ENCODE measurements at places on chromosomes 5 and 9.

DNA sequence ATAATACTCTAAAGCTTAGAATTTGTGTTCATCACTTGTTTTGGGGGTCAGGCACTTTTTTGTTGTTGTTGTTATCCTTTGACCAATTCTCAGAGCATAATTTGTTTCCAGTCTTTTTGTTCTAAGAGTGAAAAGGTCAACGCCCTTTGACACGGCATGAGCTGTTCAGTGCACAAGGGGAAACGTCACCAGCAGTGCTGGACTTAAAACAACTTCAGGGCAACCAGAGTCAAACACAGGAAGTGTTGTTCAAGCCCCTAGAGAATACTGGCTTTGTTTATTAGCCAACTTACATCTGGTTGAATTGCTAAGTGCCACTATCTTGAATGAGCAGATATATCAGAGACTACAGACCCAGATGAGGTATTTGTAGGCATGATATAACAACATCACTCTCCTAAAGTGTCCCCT is 368.9 kb downstream of the TMEM161B start:
- no peak for DNase-seq

DNA sequence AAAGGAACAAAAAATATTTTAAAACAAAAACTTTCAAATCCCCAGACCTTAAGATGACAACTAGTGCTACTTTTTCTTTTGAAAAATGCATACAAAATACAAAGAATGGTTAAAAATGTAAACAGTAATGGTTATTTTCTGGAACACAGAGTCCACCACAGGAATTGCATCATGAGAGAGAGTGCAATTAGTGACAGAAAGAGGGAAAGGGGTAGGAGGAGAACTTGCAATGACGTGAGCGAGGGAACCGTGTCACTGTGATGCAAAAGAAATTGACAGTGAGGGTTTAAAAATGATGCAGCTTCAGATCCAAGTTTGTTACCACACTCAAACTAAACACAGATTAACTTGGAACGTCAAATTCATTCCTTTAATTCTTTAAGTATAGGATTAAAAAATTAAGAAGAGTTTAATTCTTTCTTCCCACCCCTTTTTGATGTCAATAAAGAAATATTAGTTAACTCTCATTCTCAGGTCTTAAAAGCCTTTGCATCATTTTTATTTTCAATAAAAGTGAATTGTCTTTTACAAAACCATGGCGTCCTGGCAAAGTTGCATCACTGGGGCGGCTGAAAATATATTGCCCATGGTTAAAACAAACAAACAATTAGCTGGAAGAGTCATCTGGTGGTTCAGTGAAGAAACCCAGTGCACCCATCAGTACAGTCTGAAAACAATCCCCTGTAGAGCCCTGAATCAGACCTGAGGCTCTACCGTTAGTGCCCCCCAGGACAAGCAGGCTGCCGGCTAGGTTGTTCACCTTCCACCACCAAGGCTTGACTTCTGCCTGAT is 39.5 kb downstream of the MACROH2A1 start:
- DNase-seq, result no peak

DNA sequence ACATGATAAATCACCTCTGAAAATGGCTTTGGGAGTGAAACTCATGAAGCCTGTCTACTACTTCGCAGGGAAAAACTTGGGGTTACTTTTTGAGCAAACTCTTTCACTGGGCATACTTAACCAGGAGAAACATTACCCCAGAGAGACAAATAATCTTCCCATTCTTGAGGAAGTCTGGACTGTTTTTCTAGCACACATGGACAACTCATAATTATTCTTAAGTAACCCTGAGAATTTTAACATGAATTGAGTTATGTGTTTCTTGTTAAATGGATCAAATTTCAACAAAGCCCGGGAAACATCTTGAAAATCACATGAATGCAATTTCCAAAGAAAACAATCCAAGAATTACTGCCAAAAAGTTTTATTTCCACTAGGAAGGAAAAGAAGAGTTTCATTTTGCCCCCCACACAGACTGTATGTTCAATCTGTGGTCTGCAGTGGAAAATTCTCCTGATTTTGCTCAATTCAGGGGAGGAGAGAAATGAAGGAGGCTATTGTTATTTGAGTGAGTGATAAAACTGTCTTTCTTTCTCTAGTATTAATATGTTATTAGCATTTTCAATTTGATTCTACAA is 564.8 kb upstream of the CLINT1 start:
- no peak for DNase-seq

DNA sequence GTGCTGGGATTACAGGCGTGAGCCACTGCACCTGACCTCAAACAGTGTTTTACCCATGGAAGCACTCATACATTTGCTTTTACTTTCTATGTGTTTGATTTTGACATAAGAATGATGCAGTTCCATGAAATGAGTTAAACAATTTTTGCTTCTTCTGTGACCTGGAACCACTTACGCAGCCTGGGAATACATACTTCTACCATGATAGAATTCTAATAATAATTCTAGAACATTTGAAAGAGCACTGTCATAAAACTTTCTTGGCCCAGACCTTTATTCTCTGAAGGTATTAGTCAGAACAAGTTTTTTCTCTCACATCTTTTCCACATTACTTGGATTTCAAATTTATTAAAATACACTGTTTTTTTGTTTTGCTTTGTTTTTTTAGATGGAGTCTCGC is 25.3 kb upstream of the COL5A1 start:
- no peak for DNase-seq

DNA sequence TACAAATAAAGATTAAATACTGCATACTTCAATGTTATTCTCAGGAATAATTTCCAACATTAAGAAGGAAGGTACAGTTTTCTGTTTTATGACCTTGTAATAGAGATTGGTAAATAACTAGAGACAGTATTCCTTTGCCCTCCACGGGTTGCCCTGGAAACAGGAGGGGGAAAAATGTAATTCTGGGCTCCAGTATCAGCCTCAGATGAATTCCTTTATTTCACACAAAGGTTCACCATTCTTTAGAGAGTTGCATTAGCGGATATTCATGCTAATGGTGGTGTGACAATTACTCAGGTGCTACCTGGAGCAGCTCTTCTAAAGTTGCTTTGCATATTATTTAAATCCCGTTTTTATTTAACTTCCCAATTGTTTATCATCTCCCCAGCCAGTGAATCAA is 42.6 kb downstream of the CETN3 start:
- no peak for DNase-seq

- no peak for DNase-seq
Measured at GRCh38 chr9:84839541-84839940, 170.0 kb downstream of the NTRK2 start.

- DNase-seq, result no peak
Measured at GRCh38 chr9:91001146-91001611, 199.6 kb downstream of the SYK start.

- no peak for DNase-seq
Measured at GRCh38 chr9:133352635-133353340, 3.5 kb downstream of the SURF1 start.

DNA sequence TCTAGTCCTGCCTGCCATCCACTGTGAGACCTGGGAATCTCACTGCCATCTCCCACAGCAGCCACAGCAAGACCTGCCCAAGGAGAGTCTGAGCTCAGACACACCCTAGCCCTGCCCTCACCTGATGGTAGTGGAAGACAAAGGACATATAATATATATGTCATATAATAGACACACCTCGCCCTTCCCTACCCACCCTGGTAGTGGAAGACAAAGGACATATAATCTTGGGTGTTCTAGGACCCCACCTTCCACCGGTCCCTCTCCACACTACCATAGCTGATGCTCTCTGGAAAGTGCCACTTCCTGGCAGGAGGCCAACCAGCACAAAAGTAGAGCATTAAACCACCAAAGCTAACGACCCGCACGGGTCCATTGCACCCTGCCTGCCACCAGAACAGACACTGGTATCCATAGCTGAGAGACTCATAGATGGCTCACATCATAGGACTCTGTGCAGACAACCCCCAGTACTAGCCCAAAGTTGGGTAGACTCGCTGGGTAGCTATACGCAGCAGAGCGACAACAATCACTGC is 545.6 kb downstream of the CAAP1 start:
- DNase-seq, result no peak

DNA sequence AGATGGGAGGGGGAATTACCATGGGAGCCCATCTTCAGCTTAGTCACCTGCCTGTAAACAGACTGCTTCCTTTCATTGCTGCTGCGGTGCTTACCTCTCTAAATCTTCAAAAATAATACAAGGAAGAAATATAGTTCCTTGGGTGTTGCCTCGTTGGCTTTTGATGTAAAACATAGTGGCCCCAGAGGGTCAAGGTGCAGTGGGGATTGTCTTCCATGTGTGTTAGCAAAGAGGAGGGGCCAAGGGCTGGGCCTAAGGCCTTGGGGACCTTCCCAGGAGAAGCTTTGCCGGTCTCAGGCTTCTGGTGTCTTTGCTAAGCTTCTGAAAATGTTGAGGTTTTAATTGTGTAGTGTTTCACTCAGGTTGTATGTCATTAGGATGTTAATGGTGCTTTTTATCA is 90.0 kb downstream of the PDE8B start:
- no peak for DNase-seq

GRCh38 chr5:112371067-112371466 is 48.0 kb downstream of the EPB41L4A start:
- DNase-seq, result no peak

DNA sequence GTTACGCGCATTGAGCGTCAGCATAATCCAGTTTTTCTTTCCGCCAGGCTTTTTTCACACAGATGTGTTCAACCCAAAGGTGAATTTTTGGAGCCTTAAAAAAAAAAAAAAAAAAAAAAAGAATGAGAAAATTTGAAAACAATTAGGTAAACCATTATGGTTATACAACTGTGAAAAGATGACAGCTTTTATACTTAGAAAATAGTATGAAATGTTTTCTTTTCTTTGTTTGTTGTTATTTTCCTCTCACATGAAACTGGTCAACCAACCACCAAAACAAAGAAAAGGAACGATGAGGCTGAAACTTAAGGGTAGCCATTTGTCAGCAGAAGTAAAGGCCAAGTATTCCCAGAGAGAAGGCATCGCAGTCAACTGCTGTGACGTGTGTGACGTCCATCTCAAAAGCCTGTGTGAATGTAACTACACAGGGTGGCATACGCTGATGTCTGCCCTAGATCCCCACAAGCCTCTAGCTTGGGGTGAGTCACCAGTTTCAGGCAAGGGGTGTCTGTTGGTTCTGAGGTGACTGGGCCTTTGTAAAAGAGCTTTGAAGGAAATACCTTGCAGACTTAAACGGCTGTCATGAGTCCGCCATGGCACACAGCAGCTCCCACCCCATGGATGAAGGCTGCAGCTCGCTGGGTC is 182.9 kb downstream of the AOPEP start:
- DNase-seq, result peak; percentile 12

DNA sequence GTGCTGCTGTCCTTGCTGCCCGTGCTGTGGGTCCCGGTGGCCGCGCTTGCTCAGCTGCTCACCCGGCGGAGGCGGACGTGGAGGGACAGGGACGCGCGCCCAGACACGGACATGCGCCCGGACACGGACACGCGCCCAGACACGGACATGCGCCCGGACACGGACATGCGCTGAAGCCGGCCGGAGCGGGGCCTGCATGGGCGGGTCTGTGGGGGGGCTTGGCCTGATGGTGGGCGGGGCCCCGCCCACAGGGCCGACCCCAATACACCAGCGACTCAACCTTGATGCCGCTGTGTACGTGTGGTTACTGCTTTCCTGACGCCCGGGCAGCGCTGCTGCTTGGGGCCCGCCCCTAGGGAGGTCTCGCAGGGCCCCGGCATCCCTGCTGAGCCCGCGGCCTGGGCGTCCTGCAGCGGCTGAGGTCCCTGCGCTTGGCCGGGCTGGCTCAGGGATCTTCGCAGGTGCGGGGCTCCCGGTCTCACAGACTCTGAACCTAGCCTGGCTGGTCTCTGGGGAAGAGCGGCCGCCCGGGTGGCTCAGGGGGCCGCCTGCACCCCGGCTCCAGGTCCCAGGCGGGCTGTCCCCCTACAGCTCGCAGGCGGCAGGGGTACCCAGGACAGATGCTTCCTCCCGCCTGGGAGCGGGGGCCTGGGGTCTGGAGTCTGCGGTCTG is 20.9 kb downstream of the SLC6A18 start:
- DNase-seq, result no peak

- peak; percentile 27 for DNase-seq
Measured at GRCh38 chr5:35954175-35954574, 15.8 kb upstream of the CAPSL start.

DNA sequence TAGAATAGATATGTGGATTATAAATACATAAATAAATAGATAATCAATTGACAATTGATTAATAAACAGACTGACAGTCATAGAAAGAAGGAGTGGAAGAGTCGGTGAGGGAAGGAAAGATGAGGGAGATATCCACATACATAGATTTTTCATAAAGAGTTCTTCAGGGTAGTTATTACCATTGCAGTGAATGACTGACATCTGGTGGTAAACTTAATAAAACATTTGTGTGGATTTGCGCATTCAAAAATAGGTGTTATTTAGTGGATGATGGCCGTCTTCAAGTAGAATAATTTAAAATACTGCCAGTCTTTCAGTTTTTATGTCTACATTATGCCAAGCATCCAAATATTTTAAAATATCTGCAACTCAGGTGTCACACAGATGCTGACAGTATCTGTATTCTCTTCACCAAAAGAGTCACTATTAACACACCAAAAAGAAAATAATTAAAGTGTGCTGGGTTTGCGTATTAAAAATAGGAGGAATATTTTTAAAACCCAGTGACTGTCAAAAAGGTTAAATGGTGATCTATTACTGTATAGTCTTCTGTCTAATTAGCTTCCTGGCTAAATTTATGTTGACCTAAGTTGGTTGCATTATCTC is 78.8 kb downstream of the GIN1 start:
- no peak for DNase-seq

GRCh38 chr9:124671861-124672260 is 99.2 kb downstream of the NR6A1 start:
- no peak for DNase-seq

DNA sequence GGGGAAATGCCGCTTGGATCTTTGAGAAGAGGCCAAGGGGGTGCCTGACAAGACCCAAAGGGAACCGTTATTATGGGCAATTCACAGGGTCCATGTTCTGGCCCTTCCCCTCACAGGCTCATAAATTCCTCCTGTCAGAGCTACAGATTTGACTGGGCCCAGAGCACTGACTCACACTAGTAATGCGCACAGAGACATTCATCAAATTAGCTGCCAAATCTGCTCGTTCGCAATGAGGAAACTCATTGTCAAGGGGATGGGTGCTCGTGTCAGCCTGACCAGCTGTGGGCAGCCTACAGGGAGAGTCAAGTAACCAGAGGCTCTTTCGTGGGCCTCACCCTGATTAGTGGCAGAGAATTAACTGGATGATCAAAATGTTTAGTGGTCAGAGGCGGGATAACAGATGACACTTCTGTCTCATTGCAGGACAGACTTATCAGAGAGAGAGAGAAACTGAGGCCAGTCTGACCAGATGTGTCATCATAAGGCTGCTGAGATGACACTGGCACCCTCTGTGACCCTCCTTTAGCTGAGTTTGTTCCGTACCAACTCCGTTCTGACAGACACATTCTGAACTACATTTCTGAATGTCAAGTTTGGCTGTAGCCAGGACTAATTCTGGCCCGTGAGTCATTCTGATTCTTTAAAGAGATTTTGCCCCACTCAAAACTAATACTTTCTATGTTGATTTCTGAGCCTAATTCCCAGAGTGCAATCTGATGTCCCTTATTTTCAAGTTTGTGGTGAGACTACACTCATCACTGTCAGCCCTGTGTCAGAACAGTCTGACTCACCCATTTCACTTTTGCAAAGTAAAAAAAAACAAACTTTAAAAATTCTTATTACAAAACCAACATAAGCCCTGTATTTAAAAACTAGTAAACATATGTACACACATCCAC is 377.1 kb downstream of the ACTL7B start:
- DNase-seq, result no peak

Measured in activated naive CD8-positive, alpha-beta T cell treated with anti-CD3 and anti-CD28 coated beads for 36 hours (primary cell).